NCI-H1436 treated with DMSO at 0.1 percent for 48 hours (cell line): ENCODE measurements at places on chromosomes 5 and 9.

DNA sequence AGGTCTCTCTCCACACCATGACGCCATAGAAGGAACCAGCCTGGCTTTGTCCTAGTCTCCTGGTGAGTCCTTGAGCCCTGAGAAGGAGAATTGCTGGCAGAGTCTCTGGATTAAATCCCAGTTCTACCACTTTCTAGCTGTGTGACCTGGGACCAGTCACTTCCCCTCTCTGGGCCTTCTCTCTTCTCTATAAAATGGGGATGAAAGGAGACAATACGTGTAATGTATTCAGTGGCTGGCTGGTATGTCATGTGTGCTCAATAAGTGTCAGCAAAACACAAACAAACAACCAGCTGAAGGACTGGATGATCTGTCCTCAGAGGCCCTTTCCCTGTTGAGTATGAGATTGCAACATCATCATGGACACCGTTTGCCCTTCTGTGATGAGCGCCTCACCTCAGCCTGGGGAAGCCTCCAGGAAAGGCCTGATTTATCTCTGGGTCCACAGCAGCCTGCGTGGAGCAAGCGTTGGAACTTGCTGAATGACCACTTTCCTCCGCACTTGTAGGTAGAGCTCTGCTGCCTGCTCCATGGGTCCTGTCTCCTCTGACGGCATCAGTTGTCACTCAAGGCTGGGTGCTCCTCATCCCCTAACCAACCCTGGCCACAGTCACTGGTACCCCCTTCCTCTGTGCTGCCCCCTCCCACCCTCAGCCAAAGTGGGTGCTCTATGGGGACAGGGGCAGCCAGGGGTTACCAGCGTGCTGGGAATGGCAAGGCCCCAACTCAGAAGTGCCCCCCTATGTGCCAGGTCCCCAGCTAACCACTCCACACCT is 3.6 kb upstream of the NR5A1 start:
- no peak for DNase-seq

DNA sequence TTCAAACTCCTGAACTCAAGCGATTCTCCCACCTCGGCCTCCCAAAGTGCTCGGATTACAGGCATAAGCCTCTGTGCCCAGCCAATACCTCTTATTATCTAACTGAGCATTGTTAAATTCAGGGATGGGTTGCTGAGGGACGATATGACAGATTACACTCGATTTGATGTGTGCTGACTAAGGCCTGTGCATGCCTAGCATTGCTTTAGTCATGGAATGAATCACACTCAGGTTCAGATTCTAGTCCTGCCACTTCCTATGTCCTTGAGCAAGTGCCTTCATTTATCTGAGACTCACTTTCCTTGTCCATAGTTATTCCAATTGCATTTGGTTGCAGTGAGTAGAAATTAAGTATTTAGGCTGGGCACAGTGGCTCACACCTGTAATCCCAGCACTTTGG is 19.5 kb downstream of the THBS4 start:
- DNase-seq: no peak

DNA sequence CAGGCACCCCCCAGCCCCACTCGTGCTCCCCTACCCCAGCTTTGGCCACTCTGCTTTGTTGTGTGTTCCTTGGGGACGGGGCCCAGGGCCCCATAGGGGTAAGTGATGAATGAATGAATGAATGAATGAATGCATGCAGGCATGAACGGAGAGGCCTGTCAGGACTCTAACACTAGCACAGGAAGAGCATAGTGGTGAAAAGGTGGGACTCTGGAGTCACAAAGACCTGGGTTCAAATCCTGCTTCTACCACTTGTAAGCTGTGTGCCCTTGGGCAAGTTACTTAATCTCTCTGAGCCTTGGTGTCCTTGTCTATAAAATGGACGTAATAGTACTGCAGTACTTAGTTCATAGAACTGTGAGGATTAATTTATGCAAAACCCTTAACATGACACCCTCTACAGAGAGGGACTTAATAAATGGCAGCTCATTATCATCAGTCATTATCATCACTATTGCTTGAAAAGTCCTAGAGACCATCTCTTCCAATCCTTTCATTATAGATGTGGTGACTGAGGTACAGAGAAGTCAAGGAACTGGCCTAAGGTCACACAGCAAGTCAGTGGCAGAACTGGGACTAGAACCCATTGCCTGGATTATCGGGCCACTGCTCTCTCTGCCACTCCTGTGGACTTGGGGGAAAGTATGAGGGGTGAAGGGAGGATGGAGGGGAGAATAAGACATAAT is 13.2 kb downstream of the ORM2 start:
- DNase-seq: no peak

DNA sequence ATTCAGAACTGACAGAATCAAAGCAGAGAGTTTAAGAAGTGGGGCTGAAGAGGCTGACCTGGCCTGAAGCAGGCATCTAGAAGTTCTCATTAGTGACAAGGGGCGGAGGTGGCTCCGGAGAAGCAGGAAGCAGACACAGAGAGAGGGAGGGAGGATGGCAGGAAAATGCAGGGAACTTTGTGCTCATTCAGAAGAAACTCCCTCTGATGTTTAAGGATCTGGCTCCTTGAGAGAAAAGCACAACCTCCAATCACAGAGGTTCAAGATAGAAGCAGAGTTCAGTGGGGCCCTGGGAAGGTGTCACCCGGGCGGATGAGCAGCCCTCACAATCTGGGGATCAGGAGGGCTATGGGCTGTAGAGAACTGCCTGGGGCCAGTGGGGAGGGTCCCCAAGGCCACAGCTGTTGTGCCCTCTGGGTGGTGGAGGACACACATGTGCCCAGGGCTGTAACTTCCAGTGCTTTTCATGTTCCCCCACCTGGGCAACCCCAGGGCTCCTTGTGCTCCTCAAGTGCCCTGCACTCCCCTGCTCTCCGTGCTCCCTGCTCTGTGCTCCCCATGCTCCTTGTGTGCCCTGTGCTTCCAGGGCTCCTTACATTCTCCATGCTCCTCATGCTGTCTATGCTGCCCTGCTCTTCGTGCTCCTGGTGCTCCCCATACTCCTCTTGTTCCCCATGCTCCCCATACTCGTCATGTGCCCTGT is 51.4 kb downstream of the TRIP13 start:
- DNase-seq: no peak

DNA sequence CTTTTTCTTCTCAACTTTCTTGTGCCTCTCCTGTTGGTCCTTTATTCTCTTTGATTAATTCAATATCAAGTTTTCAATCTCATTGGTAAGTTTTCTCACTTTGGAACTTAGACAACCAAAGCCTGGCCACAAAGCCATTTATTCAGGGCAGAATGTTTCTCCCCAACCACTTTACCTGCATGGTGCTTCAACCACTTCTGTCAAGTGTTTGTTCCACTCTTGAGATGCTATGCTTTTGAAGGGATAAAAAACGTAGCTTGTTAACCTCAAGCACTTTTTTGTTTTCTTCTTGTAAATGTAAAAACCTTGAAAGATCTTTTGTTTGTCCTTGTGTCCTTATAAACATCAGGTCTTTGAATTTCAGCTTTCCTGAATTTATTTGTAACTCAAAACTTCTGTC is 966.7 kb downstream of the MAT2B start:
- DNase-seq: no peak

DNA sequence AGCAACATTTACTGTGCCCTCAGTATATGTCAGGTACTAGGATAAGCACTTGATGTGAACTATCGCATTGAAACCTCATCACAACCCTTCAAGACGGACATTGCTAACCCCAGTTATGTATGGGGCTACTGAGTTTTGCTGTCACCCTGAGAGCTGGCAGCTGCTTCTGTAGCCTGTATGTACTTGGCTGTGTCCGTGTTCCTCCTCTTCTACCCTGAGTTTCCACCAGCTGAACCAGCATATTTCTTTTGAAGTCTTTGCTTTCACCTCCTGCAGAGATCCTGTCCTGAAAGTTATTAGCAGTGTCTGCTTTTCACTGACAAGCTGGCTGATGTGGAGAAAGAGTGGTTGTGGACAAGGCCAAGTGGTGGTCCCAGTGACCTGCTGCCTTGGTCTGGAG is 63.3 kb downstream of the ADGRV1 start:
- no peak for DNase-seq

- no peak for DNase-seq
These were observed 95.0 kb upstream of the HAPLN1 start for GRCh38 chr5:83815661-83816060.

DNA sequence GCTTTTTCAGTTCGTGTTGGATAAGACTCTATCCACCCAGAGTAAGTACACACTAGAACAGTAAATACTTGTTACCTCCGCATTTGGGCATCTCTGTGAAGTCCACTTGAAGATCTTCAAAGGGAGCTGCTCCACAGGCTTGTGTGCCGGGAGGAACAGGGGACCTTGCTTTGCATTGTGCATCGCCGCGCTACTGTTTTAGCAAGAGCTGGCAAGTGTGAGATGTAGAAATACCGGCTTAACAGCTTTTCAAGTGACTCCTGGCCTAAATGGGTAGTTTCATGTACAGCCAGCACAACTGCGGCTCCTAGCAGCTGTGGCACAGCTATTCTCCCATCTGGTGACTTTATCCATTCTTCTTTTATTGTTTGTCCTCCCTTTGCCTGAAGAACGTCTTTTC is 8.4 kb upstream of the ZNF354C start:
- DNase-seq: no peak

GRCh38 chr9:126169736-126170135 is 156.9 kb upstream of the MVB12B start:
- DNase-seq: no peak

- DNase-seq: no peak
These were observed 638.1 kb downstream of the ACTL7B start for GRCh38 chr9:108217431-108218349.

DNA sequence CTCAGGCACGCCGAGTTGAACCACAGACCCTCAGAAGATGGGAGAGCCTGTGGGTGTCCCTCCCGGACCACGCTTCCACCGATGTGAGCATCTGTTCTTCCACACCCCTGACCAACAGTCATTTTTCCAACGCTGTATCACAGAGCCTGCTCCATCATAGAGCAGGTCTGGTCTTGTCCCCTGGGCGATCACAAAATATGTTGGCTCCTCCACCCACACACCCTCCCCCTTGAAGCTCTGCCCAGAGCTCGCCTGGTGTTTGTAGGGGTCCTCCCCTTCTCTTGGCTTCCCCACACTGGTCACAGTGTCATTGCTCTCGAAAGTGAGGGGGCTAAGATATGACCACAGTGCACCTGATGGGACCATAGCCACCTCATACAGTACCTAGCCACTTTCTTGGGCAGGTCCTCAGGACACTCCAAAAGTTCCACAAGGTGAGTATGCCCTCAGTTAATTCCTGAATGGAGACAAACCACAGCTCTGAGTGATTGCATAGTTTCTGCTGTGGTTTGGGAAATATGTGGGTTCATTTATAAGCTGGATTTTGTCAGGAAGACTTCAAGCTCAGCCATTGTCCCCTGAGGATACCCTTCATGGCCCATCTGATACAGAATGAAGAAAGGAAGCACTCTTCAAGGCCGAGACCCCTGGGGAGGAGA is 3.5 kb upstream of the ZNF618 start:
- no peak for DNase-seq

DNA sequence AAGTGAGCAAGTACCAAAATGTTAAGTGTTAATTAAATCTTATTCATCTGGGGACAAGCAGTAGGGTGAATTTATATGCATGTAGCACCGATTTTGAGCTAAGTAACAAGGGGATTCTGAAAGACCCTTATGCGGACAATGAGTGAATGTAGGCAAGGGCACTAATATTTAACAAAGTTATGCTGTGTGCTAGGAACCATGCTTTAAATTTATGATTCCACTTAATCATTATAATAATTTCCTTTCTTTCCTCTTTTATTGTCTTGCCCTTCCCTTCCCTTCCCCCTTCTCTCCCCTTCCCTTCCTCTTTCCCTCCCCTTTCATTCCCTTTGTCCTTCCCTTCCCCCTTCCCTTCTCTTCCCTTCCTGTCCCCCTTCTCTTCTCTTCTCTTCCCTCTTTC is 25.7 kb upstream of the TNC start:
- no peak for DNase-seq

GRCh38 chr5:72752909-72753308 is 63.6 kb upstream of the TNPO1 start:
- DNase-seq: peak; percentile 11

DNA sequence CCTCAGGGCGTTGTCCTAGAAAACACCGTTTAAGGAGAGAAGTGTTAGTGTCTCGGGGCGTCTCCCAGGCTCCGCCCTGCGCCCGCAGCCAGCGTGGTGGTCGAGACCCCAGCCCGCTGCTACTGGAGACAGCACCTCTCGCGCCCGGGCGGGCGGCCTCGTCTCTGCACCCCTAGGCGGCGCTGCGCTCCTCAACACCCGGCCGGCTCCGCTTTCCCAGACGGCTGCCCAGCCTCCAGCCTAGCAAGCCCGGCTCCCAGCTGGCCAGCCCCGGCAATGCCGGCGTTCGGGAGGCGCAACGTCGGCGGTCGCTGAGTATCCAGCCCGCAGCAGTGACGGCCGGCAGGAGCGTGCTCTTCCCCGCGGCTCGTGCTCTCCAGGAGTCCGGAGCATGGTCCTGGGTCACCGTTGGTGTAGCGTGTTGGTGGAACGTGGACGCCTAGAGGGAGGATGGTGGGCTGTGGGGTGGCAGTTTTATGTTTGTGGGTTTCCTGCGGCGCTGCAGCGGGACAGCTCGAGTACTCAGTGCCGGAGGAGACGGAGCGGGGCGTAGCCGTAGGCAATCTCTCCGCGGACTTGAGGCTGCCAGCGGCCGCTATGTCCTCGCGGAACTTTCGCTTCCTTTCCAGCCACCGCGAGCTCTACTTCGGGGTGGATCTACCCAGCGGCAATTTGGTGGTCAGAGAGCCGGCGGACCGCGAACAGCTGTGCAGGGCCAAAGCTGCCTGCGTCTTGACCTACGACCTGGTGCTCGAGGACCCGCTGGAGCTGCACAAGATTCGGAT is 536 bp downstream of the PCDHAC1 start:
- DNase-seq: no peak

DNA sequence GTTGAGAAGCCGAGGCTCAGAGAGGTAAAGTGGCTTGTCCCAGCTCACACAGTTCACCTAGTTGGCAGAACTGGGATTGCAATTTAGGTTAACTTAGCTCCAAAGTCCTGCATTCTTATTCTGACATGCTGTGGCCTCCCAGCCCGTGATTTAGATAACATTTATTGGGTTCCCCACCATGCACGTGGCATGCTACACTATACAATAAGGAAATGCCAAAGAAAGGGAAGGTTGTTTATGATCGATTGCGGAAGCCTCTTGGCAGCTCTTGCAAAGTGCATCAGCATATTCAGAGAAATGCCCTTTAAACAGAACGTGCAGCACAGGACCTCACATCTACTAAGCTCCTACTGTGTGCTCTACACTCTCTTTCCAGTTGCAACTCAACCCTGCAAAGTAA is 3.2 kb downstream of the NEURL1B start:
- DNase-seq: no peak

DNA sequence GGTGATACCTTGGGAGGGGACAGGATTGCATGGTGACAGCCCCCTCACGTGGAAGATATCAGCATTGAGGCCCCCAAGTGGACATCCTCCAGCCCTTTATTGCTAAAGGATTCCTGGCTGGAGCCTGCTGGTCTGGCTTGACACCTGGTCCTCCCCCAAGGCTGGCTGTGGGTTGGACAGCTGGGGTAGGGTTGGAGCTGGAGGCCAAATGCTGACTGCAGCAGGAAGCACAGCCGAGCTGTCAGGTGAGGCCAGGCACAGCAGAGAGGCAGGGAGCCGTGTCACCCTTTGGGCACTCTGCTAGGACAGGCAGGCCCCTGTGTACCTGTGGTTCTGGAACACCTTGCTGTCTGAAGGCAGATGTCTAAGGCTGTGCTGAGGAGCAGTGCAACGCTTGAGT is 2.2 kb downstream of the CACFD1 start:
- no peak for DNase-seq
